Central memory CD8-positive, alpha-beta T cell (primary cell): ENCODE measurements at places on chromosomes 12 and 14.

- peaks cover 56% of the 10 kb centered on the region for H3K4me1 ChIP-seq
- H3K27ac ChIP-seq = peak overlapping the region; percentile 94
- DNase-seq = peak; percentile 19
- H3K27me3 ChIP-seq = no peaks in the 10 kb centered on the region
- peak overlapping the region; percentile 92 for H3K4me3 ChIP-seq
Observed at GRCh38 chr12:110577864-110578693, 5.0 kb downstream of the PPTC7 start.

DNA sequence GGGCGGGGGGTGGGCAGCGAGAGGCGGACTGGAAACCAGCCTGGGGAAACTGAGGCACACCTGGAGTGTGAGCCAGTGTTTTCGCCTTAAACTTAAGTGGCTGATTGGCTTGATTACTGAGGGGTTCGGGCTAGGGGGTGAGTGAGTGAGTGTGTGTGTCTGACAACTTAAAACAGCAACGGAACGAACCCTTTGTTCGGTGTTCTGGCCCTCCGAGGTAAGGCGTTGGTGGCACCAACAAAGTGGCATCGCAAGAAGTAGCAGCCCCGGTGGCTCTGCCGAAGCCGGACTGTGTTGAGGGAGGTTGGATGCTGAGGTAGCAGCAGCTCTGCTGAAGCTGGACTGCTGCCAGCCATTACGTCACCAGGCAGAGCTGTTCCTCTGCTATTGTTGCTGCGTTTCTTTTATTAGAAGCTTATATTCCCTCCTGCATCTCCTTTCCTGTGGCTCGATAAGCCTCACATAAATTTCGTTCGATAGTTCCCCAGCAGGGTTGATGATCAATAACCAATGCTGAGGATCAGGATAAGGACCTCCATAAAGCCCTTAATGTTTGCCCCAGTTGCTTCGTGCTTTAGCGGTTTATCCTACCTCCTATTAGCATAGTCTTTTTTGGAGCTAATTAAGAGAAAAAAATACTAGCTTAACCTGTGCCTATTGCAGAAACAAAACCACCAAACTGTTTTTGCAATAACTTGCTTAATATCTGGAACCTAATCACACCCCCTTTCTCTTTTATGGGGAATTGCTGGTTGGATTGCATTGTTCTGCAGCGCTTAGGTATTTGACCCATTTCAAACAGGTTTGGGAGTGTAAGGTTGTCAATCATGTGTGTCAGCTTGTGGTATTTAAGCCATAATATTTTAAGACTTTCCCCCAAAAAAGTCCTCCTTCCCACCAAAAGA lies 1.3 kb downstream of the GPR137C start:
- peak overlapping the region; percentile 85 for H3K4me3 ChIP-seq
- H3K36me3 ChIP-seq = peaks cover 11% of the 10 kb centered on the region
- peak overlapping the region; percentile 87 for H3K27ac ChIP-seq
- H3K4me1 ChIP-seq = peaks cover 29% of the 10 kb centered on the region

GRCh38 chr12:127964717-127965116 lies 302.3 kb upstream of the TMEM132C start:
- no peak for DNase-seq
- no peak overlapping the region for H3K27ac ChIP-seq
- no peak overlapping the region for H3K4me3 ChIP-seq
- no peaks in the 10 kb centered on the region for H3K4me1 ChIP-seq
- H3K36me3 ChIP-seq = peaks cover 3% of the 10 kb centered on the region

DNA sequence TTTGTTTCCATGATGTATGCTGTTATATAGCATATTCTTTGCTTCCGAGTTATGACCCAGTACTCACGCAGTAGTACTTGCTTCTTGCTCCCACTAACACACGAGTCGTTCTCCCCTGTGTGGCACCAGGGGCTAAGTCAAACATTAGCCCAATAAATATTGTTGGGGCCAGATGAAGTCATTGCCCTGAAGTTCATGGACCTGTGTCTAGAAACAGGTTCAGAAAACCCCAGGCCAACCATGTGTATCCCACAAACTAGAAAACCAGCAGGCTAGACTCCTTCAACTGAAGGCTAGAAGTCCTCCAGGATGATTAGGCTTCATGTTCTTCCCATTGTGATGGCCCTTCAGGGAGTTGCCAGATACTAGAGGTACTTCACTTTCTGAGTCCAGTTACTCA lies 198.2 kb upstream of the RBM19 start:
- H3K27me3 ChIP-seq = no peaks in the 10 kb centered on the region
- H3K27ac ChIP-seq = no peak overlapping the region
- no peaks in the 10 kb centered on the region for H3K4me1 ChIP-seq
- H3K36me3 ChIP-seq = no peaks in the 10 kb centered on the region
- no peak overlapping the region for H3K4me3 ChIP-seq
- no peak for DNase-seq

DNA sequence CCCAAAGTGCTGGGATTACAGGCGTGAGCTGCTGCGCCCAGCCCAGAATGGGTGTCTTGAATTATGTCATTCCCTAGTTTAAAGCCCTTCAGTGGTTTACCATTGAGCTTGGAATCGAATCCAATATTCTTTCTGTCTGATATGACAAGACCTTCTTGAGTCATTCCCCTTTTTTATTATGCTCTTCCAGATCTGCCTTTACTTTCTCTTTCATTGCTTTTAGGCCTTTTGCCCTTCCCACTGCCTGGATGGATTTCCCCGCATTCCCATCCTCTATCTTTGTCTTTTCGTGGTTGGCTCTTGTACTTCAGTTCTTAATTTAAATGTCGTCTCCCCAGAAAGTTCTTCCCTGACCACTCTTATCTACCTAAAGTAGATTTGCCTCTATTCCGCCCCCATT lies 1.6 kb downstream of the TRAFD1 start:
- H3K4me1 ChIP-seq = peaks cover 39% of the 10 kb centered on the region
- peak overlapping the region; percentile 71 for H3K4me3 ChIP-seq
- H3K27ac ChIP-seq = peak overlapping the region; percentile 65
- no peak for DNase-seq

GRCh38 chr12:12088761-12089160 lies 18.0 kb downstream of the BCL2L14 start:
- DNase-seq = no peak
- H3K27ac ChIP-seq = no peak overlapping the region
- H3K4me3 ChIP-seq = no peak overlapping the region
- peaks cover 57% of the 10 kb centered on the region for H3K27me3 ChIP-seq

DNA sequence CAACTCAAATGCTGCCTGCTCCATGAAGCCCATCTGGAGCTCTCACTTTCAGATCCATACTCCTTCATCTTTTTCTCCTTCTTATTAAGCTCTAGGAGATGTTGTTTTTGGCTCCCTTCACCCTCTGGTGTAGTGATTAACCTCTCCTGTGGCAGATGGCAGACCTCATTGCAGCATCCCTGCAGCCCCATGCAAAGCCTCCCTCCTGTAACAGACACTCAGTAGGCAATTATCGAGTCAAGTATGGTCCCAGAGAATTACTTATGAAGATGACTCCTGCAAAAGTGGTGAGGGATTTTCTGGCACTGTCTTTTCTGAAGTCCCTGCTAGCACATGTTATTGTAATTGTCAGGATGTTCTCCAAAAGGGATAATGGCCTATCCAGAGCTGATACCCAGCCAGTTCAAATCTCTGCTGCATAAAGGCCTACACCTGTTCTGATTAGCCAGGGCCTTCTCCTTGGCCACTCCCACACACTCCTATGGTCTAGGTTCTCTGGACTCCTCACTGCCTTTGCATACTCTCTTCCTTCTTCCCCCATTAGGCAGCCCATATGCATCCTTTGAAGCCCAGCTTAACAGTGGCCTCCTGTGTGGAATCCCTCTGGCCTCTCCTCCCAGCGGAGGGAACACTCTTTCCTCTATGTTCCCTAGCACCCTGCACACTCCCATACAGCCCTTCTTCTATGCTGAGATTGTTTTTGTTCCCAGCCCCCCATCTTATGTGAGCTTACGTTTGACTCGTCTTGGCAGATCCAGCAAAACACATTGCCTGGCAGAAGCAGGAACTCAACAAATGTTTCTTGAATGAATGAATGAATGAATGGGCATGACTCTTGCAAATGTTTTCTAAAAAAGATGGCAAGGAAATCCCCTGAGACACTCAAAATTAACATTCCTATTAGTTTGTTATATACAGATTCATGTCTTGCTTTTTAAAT lies 43.9 kb upstream of the MDM1 start:
- H3K4me3 ChIP-seq = no peak overlapping the region
- H3K36me3 ChIP-seq = peaks cover 2% of the 10 kb centered on the region
- no peak for DNase-seq
- H3K4me1 ChIP-seq = peaks cover 46% of the 10 kb centered on the region

DNA sequence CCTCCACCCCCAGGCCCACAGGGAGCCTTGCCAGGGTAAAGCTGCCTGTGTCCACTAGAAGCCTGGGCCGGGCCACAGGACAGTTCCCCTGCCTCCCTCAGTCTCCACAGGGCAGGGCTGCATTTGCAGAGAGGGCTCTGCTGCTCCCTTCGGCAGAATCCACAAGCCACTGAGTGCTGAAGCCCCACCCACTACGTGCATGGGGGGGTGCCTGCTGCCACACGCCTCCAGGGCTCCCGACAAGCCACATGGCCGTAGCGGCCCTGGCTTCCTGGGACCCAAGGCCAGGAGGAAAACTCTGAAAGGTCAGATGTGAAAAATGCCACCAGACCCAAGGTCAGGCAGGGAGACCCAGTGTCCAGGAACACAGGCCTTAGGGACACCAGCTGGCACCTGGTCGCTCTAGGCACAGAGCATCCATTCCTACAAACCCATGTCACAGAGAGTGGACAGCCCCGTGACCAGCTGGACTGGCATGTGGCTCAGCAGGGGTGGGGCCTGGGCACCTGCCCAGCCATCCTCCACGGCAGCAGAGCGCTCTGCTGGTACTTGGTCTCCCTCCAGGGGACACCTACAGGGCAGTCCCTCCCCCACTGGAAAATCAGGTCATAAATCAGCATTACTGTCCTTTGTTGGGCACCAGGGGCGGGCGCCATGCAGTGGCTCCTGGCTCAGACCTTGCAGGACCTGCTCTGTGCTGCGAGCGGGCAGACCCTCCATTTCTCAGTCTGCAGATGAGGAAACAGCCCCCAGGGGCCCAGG lies 42.9 kb downstream of the CCDC85C start:
- H3K27ac ChIP-seq = no peak overlapping the region
- no peaks in the 10 kb centered on the region for H3K27me3 ChIP-seq
- no peaks in the 10 kb centered on the region for H3K4me1 ChIP-seq
- no peak overlapping the region for H3K4me3 ChIP-seq
- no peaks in the 10 kb centered on the region for H3K36me3 ChIP-seq
- no peak for DNase-seq

DNA sequence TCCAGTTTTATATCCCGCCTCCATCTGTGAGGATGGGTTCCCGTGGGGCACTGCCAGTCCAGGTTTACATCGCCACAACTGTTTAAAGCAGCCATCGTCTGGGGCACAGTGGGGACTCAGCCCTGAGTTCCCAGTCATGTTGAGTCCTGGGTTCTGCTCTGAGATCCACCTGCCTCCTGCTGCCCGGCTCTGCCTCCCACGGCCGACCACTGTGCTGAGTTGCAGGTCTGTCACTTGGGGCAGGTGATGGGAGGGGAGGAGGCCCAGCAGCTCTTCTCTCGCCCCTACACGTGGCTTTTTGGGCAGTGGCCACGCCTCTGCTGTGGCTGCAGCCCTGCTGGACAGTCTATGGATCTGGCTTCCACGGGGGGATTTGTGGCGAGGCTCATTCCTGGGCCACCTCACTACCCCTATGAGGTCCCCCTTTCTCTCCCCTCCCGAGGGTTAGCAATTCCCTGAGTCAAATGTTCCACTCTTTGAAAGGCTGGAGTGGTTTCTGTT lies 143.0 kb downstream of the ADGRD1 start:
- DNase-seq = no peak
- H3K4me3 ChIP-seq = no peak overlapping the region
- H3K27ac ChIP-seq = no peak overlapping the region

GRCh38 chr12:47819138-47819895 lies 386 bp downstream of the HDAC7 start:
- DNase-seq = no peak
- peak overlapping the region; percentile 89 for H3K27ac ChIP-seq
- H3K27me3 ChIP-seq = no peaks in the 10 kb centered on the region

- H3K27me3 ChIP-seq = peaks cover 41% of the 10 kb centered on the region
- H3K4me3 ChIP-seq = peak overlapping the region; percentile 58
- H3K4me1 ChIP-seq = peaks cover 6% of the 10 kb centered on the region
- H3K36me3 ChIP-seq = no peaks in the 10 kb centered on the region
Observed at GRCh38 chr12:130775953-130776856, 60.1 kb upstream of the RIMBP2 start.

GRCh38 chr12:29427964-29428363 lies 47.0 kb upstream of the ERGIC2 start:
- peaks cover 34% of the 10 kb centered on the region for H3K27me3 ChIP-seq
- peaks cover 1% of the 10 kb centered on the region for H3K36me3 ChIP-seq
- H3K4me3 ChIP-seq = no peak overlapping the region
- DNase-seq = no peak
- H3K4me1 ChIP-seq = no peaks in the 10 kb centered on the region

- H3K27me3 ChIP-seq = peaks cover 33% of the 10 kb centered on the region
- no peaks in the 10 kb centered on the region for H3K4me1 ChIP-seq
- DNase-seq = no peak
- H3K36me3 ChIP-seq = no peaks in the 10 kb centered on the region
Observed at GRCh38 chr12:3158851-3159465, 81.8 kb downstream of the TSPAN9 start.

- peaks cover 24% of the 10 kb centered on the region for H3K27me3 ChIP-seq
- no peak for DNase-seq
- H3K36me3 ChIP-seq = no peaks in the 10 kb centered on the region
- H3K4me1 ChIP-seq = no peaks in the 10 kb centered on the region
- H3K4me3 ChIP-seq = no peak overlapping the region
Observed at GRCh38 chr12:128339631-128340030, 72.7 kb downstream of the TMEM132C start.

- H3K36me3 ChIP-seq = no peaks in the 10 kb centered on the region
- peaks cover 6% of the 10 kb centered on the region for H3K4me1 ChIP-seq
- no peak for DNase-seq
- H3K27ac ChIP-seq = peak overlapping the region; percentile 4
- no peak overlapping the region for H3K4me3 ChIP-seq
Observed at GRCh38 chr14:54805070-54805444, 97.6 kb downstream of the GCH1 start.

DNA sequence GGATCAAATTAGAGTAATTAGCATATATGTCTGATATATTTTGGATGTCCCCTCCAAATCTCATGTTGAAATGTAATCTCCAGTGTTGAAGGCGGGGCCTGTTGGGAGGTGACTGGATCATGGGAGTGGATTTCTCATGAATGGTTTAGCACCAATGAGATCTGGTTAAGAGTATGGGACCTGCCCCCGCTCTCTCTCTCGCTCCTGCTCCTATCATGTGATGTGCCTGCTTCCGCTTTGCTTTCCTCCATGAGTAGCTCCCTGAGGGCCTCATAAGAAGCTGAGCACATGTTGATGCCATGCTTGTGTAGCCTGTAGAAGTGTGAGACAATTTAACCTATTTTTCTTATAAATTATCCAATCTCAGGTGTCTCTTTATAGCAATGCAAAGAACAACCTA lies 73.1 kb downstream of the PAWR start:
- H3K4me3 ChIP-seq = no peak overlapping the region
- DNase-seq = no peak
- no peaks in the 10 kb centered on the region for H3K27me3 ChIP-seq
- no peaks in the 10 kb centered on the region for H3K4me1 ChIP-seq

GRCh38 chr14:90778571-90779255 lies 37.5 kb downstream of the TTC7B start:
- no peaks in the 10 kb centered on the region for H3K27me3 ChIP-seq
- H3K4me1 ChIP-seq = no peaks in the 10 kb centered on the region
- H3K36me3 ChIP-seq = no peaks in the 10 kb centered on the region
